ENCODE measurements at places on chromosomes 12 and 14. TPM values are rescaled to one million over a fixed set of nuclear protein-coding genes. Genes with fewer than 3 reads are reported as not detected.
A peak's percentile ranks its signal among the peaks of the same experiment; 100 is the strongest.

PNMA1 gene
- 55.2 TPM for total RNA-seq

TAS2R42 gene
- not detected for total RNA-seq

GARIN6 gene
- total RNA-seq, result not detected

DNA sequence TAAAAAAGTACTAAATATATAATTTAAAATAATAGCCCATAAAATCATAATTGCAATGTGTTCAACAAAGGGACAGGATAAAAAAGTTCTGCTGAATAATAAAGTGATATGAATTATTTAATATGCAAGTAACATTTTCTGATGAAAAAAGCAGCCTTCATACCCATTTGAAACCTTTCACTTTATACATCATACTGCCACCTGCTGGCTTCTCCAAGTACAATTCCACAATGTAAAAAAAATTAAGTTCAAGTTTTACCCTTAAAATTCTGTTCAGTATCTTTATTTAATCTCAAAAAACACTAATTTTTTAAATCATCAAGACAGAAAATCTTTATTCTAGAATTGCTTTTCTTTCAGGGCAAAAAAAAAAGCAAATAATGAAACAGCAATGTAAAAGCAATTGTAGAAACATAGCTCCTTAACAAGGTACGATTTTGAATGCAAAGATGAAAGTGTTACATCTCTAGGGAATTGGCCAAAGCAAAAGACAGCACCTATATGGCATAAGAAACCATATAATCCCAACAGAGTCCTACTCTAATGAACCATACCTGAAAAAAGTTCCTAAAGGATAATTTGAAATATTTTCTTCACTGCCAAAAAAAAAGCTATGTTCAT is 15.0 kb downstream of the MDM1 start:
- peak; percentile 36 for DNase-seq

- DNase-seq, result no peak
These were observed 768 bp downstream of the METTL25 start for GRCh38 chr12:82359115-82359478.

DNA sequence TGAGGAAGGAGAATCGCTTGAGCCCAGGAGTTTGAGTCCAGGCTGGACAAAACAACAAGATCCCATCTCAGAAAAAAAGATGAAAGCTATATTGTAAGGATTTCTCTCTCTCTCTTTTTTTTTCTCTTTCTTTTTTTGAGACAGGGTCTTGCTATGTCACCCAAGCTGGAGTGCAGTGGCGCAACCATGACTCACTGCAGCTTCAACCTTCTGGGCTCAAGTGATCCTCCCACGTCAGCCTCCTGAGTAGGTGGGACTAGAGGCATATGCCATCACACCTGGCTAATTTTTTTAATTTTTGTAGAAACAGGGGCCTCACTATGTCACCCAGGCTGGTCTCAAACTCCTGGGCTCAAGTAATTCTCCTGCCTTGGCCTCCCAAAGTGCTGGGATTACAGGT is 5.8 kb upstream of the MRPL42 start:
- DNase-seq, result no peak

GRCh38 chr14:72599579-72600470 is 294.1 kb downstream of the DPF3 start:
- no peak for DNase-seq

DNA sequence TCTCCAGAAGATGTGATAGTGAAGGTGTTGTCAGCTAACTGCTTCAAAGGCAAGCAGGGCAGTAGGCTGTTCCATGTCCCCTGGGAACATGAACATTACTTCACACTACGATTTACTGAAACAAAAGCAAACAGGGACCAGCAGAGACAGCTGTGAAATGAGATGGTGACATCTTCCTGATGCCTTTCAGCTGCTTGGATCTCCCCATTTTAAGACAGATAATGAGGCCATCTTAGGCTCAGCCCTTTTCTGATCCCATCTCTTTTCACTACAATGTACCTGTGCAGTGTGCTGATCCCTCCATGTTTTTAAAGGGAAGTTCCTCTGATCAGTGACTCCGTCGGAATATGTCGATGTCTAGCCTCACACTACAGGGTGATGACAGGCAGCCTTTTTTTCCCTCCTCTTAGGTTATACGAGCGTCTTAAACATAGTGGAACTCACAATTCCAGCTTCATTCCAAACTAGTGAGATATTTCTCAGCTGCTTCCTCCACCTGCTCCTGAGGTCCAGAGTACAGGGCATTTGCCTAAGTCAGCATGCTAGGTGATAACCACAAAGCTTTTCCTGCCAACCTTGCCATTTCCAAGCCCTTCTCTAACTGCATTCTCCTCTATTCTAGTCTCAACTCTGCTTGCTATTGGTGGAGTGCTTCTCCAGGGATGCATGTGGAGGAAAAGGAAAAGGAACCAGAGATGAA is 87.6 kb upstream of the EGLN3 start:
- no peak for DNase-seq

GRCh38 chr14:76810953-76811400 is 1.7 kb downstream of the ANGEL1 start:
- DNase-seq, result no peak

DNA sequence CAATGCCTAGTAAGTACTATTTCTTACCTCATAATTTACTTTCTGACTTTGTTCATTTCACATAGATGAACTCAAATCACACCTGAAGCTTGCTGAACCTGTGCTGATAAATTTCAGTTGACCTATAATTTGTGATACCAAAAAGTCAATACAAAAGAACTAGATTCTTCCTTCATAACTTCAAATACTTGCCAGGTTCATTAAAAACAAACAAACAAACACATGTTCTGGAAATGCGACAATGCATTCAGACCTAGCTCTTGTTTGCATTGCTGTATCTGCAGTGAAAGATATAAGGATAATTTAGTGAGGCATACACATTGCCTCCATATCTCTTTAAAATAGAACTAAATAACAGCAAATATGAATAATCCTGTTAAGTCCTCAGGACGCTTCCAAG is 221.3 kb downstream of the GXYLT1 start:
- DNase-seq, result no peak

DNA sequence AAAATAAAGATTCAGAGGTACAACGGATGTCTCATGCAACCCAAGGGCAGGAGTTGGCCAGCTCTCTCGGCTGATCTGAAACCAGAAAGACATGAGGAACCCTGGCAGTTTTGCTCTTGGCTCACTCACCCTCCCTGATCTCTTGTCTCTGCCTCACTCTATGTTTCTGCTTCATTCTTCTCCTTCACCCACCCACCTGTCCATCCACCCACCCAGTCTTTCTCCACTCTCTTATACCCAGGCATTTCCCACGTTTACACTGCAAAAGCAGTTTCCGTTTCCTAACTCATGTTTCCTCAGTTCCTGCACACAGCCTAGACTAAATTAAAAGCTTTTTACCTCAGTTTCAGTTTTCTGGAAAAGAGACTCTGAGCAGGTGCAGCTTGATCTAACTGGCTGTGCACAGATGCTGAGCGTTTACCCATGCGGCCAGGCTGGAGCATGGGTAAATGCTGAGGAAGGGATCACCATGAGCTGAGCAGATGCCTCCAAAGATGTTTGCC is 157.6 kb downstream of the PRKCH start:
- no peak for DNase-seq

- DNase-seq, result no peak
These were observed 76.1 kb downstream of the ALG10B start for GRCh38 chr12:38392554-38393144.

RASSF9 gene
- not detected for total RNA-seq

TMEM132D gene
- not detected for total RNA-seq

All from activated T-cell treated with anti-CD3 and anti-CD28 coated beads, Interleukin-2, amount 50 U/mL, for 4 hours (primary cell).